ENCODE measurements at places on chromosomes 2 and 18.

GRCh38 chr2:238728330-238729260, 119.3 kb upstream of the TWIST2 start:
- DNase-seq, result no peak

DNA sequence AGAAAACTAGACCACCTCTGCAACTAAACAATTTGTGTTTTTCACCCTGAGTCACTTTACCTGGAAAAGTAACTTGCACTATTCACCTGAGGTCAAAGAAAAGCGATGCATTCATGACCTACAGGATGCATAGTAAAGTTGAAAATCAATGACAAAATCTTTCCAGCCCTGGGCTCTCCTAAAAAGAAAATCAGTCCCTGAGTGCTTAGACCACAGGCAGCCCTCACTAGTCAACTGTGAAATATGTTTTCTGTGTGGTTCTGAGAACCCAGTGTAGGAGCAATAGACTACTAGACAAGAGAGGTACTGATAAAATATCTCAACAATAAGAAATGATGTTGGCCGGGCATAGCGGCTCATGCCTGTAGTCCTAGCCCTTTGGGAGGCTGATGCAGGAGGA, 133.1 kb downstream of the TXNL1 start:
- DNase-seq, result no peak

DNA sequence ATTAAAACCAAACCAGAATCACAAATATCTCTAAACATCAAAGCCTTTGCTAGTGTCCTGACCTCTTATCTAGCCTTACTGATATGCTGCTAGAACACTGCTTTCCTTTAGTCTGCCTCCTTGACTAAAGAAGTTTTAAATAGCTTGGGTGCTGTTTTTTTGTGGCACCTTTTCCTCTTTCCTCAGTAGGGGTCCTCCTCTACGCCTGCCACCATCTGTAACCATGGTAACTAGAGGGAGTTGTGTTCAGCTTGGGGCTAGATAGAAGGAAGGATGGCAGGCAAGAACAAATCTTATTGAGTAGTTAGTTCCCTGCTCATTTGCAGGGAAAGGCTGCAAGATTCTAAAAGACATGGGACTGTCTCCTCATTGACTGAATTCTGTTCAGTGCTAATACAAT, 86.0 kb downstream of the TAF4B start:
- no peak for DNase-seq

- DNase-seq, result no peak
These were observed 556.7 kb upstream of the FSIP2 start for GRCh38 chr2:185181901-185182300.

DNA sequence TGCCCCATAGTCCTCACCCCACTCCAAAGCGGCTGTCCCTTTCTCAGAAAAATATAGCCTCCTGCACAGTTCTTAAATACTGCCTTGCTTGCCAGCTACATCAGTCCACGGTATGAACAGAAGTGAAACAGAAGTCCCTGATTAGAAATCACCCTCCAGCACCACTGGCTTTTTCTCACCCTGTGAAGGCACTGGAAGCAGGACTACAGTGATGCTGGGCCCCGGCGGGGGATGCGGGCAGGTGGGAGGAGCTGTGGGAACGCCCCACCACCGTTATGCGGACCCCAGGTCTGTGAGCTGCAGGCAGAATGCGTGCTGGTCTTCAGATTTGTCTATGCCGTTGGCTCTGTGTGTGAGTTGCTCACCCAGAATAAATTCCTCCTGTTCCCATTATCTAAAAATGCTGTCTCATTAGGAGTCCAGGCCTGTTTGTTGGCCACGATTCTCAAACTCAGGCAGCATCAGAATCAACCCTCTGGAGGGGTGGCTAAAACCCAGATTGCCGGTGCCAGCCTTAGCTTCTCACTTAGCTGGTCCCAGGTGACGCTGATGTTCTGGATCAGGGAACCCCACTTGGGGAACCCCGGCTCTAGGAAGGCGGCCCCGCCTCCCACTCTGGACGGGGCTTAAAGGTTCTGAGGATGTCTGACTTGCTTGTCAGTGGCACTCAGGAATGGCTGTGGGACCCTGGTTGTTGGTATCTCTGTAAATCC, 224.8 kb upstream of the PXDN start:
- DNase-seq, result no peak

DNA sequence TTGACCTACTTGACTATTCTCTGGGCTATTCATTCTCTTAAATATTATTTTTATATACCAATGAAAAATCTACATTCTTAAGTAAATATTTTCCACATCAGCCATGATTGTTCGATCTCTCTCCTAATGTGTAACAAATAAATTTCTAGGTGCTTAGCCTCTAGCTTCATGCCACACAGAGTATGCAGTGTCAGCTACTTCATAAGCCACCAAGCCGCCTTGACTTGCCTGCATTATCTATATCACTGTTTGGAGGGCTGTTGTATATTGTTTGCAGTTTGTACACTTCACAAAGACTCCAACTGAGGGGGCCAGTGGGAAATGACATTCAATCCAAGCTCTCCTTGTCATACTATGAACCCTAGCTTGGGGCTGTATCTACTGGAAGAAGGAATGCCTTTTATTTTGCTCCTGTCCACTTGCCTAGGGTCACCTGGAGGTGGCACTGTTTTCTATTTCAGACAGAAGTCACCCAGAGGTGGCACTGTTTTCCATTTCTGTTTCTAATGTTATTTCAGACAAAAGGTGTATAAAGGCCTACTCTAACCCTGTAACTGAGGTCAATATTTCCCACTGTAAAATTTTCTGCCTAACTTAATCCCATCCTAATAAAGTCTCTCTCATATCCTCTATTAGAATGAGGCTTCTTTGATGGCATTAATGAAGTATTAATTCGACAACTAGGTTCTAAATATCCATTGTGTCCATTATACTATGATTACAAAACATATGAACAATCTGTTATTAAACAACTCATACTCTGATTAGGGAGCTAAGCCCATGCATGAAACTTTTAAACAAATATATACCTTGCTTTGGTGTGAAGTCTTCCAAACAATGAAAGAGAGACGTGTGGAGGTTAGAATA, 36.4 kb downstream of the COL5A2 start:
- peak; percentile 62 for DNase-seq

- no peak for DNase-seq
These were observed 56.7 kb downstream of the IL1R2 start for GRCh38 chr2:102048465-102048864.
